ENCODE measurements at places on chromosomes 3 and 15.

DNA sequence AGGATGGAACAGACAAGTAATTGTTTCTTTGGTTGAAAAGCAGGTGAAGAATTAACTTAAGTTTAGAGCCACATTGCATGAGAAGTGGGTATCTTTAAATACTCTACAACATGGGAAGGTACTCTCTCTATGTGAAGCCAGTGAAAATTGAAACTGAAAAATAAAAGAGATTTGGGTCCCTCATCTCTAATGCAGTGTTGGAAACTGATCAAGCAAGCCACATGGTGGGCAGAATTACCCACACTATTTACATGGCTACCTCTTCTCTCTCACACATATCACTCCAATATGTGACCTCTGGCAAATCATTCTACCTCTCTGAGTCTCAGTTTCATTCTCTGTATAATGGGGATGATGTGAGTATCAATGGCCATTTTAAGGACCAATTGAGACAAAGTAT lies 339.0 kb downstream of the IL5RA start:
- DNase-seq, result no peak

DNA sequence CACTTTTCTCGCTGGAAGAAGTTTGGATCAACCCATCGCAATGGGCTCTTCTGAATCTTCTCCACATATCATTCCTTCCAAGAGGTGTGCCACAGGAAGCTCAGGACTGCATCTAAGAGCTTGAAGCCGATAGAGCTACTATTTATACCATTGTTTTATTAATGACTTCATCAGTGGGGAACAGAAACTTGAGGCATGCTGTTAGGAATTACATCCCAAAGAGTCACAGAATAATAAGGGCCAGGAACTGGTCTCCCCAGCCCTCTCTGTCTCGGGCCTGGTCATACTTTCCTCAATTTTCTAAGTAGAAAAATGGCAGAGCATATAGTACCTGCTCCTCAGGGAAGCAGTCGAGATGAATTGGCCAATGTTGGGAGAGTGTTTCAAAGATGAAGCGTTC lies 16.9 kb upstream of the C15orf61 start:
- no peak for DNase-seq

DNA sequence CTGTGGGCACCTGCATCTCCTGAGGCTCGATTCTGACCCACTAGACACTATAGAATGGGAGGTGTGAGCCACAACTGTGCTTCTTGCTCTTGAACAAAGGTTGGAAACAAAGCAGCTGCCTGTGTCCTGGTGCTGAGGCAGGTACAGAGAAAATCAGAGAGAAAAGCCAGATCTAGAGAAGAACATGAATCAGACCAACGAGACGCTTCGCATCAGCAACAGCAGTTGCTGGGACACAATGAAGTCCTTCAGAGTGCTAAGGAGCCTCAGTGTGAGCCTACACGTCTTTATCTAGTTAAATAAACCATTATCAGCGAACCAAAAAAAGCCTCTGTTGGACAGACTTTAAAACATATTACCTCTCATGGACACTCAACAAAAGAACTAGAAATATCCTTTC lies 86.3 kb upstream of the MEX3B start:
- no peak for DNase-seq

DNA sequence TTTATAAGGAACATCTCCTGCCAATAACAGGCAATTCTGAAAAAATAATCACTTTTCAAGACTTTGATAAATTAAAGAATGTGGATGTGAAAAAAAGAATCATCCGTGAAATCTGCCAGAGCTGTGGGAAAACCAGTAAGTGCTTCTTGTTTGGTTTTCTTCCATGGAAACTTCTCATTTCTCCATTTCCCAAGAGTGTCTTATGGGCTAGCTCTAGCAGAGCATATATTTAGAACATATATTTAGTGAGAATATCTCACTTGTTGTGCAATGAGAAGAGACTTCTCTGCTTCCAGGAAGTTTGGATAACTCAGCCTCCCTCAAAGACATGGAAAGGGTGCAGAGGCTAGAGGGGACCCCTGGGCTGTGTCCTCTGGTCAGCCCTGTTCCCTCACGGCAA lies 49.9 kb downstream of the COL6A5 start:
- no peak for DNase-seq

- peak; percentile 63 for DNase-seq
Observed at GRCh38 chr15:84748274-84749110, at the start of gene ZNF592. Gene ZNF592 (plus strand): TSS chr15:84748592. CDS start chr15:84782676, 34,084 bp downstream.

DNA sequence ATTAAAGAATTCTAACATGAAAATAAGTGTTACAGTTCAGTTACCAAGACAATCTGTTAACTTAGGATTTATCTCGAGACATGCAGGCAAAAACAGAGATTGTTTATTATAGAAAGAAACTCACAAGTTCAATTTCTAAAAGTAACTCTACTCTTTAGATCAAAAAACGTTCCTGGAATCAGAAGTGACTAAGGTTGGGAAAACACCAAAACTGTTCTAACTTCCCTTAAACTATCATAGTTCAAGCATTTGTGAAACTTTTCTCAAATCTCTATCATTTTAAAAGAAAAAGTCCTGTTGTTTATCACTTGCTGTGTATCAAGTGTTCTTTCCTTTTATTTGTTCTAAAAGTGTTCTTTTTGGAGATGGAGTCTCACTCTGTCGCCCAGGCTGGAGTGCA lies 8.7 kb downstream of the WDR82 start:
- DNase-seq, result no peak

DNA sequence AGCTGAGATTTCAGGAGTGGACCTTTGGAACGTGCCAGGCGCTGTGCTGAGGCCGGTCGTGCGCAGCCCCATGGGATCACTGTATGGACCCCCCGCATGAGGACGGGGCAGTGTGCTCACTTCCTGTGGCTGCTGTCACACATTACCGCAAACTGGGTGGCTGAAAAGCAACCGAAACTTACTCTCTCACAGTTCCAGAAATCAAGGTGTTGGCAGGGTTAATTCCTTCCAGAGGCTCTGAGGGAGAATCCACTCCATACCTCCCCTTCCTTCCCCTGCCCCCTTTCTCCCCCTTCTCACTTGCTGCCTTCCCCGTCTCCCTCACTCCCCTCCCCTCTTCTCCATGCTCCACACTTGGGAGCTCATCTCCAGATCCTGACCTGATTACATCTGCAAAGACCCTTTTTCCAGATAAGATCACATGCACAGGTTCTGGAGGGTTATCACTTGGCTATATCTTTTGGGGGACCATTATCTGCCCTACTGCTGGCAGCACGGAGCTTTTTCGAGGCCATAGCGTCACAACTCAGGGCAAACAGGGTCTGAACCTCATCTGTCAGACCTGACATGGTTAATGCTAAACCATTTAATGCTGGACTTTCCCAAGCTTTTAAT lies 41.2 kb downstream of the KLF13 start:
- DNase-seq, result no peak

GRCh38 chr3:77051591-77051990 lies 11.7 kb downstream of the ROBO2 start:
- DNase-seq, result no peak

DNA sequence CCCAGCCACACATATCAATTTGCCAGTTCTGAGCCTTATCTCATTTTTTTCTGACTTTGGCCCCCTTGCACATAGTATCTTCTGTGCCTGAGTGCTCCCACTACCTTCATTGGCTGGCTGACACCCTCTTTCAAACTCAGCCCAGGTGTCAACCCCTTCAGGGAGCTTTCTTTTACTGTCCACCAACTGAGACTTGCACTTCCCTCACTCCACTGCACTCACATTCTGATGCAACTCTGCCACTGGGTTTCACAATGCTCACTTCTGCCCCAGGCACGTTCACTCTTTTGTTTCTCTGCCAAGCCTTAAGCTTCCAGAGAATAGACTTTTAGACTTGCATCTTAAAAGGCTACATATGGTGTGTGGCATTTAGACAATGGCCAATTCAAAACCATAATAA lies 101.5 kb upstream of the CBLB start:
- peak; percentile 9 for DNase-seq
